ENCODE measurements at places on chromosomes 4 and X.

DNA sequence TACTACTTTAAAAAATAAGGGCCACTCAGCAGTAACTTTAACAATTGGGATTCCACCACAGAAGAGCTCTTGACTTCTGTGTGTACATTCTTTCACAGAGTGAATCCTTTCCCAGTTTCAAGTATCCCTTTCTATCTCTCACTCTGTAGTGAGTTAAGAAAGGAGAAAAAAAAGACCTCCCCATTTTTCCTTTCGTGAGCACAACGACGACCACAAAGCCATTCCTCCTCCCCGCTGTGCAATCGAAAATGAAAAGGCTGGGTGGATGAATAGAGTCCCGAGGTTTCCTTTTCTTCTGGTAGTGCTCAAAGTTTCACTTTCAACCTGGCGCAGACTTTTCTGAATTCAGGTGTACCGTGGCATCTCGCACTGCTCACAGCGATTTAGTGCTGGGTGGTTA is 58.0 kb downstream of the TAB3 start:
- peak; percentile 1 for DNase-seq

GRCh38 chrX:38666909-38667308 is 105.6 kb downstream of the TSPAN7 start:
- DNase-seq, result no peak

GRCh38 chr4:165726831-165727230 is 146.2 kb upstream of the TLL1 start:
- no peak for DNase-seq

DNA sequence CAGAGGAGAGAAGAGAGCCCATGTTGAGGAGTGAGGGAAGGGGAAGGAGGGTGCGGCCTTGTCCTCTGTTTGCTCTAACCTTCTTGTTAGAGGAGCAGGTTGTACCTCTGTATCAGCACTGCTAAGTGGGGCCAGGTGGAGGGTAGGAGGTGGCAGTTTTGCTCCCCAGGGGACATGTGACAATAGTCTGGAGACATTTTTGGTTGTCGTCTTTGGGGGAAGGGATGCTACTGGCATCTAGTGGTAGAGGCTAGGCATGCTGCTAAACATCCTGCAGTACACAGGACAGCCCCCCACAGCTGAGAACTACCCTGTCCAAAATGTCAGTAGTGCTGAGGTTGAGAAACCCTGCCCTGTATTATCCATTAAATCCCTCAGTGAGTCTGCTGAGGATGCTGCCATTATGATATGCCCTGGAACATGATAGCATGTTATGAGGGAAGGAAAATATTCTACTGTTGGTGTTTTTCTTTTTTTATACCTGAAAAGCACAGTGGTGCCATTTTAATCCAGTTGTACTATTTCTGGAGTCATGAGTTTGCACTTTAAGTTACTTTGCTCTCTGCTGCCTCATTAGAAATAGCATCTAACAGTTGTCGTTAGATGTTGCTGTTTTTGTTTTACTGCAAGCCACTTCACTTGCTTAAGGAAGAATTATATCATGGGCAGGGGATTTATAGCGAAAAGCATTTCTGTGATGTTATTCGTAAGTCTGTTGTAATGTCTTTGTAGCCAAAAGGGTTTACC is 90.6 kb downstream of the LRP2BP start:
- peak; percentile 1 for DNase-seq

DNA sequence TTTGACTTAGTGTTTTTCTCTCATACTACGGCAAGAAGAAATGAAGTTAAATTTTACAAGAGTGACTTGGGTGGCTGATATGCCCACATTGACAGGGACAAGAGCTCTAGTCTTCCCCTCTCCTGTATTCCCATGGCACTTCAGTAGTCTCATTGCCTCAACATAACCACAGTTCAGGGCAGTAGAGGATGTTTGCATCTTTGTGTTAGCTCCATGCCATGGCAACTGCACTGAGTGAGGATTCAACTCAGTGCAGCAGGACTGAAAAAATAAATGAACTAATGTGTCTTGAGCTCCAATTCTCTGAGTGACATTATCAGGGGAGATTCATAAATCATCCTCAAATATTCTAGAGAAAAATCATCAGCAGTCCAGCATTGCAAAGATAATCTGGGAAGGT is 78.8 kb downstream of the TET2 start:
- no peak for DNase-seq

DNA sequence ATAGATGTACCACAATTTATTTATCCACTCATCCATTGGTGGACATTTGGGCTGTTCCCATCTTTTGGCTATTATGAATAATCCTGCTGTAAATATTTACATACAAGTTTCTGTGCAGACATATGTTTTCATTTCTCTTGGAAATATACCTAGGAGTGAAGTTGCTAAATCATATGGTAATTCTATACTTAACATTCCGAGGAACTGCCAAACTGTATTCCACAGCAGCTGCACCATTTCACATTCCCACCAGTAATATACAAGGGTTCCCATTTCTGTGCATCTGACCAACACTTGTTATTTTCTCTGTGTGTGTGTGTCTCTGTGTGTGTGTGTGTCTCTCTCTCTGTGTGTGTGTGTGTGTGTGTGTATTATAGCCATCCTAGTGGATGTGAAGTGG is 15.4 kb upstream of the DOCK11 start:
- no peak for DNase-seq
